ENCODE measurements at places on chromosomes 6 and 20. TPM values are rescaled to one million over a fixed set of nuclear protein-coding genes. Genes with fewer than 3 reads are reported as not detected.
A peak's percentile ranks its signal among the peaks of the same experiment; 100 is the strongest.

Gene CD109
- total RNA-seq = 7.6 TPM

DNA sequence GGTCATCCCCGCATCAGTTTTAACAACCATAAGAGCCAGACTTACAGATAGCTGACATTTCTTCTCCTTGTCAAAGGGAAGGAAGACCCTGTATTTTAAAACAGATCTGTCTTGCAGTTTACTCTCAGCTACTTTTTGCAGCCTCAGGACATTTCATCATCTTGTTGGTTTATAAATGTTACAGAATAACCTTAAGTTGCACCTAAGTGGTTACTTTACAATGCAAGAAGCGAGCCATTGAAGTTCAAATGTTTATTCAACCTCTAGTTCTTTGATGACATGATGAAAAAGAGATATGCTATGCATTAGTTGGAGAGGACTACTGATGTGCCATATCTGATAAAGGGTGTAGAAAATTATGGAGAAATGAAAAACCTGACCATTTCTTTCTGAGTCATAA lies 187.9 kb upstream of the COL21A1 start:
- no peaks in the 10 kb centered on the region for H3K4me1 ChIP-seq
- no peak for DNase-seq
- H3K4me3 ChIP-seq = no peak overlapping the region
- no peaks in the 10 kb centered on the region for H3K36me3 ChIP-seq

Gene GPX5
- total RNA-seq = not detected

DNA sequence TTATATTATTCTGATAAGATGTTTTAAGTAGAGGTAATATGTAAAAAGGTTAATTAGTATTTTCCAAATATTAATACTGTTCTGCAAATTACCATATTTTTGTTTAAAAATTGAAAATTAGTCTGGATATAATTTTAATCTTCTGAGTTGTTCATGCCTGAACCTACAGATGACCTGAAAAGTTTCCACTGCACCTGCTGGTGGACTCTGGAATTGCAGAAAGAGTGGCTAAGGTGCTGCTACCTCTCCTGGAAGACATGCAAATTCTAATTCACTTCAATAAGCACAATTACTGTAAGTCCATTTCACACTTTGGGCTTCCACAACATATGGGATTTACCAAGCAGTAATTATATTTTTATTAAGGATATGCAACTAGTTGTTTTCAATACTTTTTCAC lies 77.7 kb upstream of the OLIG3 start:
- no peak overlapping the region for H3K27ac ChIP-seq
- peaks cover 5% of the 10 kb centered on the region for H3K4me1 ChIP-seq
- DNase-seq = peak; percentile 85
- H3K27me3 ChIP-seq = no peaks in the 10 kb centered on the region
- H3K4me3 ChIP-seq = no peak overlapping the region

- no peak overlapping the region for H3K4me3 ChIP-seq
- H3K27me3 ChIP-seq = no peaks in the 10 kb centered on the region
- peaks cover 17% of the 10 kb centered on the region for H3K4me1 ChIP-seq
- DNase-seq = no peak
- no peaks in the 10 kb centered on the region for H3K36me3 ChIP-seq
Observed at GRCh38 chr20:4060856-4061695, 45.7 kb upstream of the RNF24 start.

GRCh38 chr6:152503546-152503945 lies 133.6 kb downstream of the SYNE1 start:
- DNase-seq = no peak
- no peaks in the 10 kb centered on the region for H3K36me3 ChIP-seq
- no peak overlapping the region for H3K4me3 ChIP-seq
- H3K27me3 ChIP-seq = peaks cover 1% of the 10 kb centered on the region

DNA sequence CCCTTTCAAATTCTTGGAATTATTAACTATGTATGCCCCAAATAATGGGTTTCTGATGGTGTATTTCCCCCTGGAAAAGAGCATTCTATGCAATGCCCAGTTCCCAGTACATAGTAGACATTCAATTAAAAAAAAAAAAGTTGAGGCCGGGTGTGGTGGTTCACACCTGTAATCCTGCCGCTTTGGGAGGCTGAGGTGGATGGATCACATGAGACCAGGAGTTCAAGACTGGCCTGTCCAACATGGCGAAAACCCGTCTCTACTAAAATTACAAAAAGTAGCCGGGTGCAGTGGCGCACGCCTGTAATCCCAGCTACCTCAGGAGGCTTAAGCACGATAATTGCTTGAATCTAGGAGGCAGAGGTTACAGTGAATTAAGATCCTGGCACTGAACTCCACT lies 83.3 kb upstream of the ZNF217 start:
- peaks cover 24% of the 10 kb centered on the region for H3K4me1 ChIP-seq
- H3K27me3 ChIP-seq = no peaks in the 10 kb centered on the region
- no peak overlapping the region for H3K4me3 ChIP-seq
- H3K27ac ChIP-seq = no peak overlapping the region
- DNase-seq = no peak
- no peaks in the 10 kb centered on the region for H3K36me3 ChIP-seq

DNA sequence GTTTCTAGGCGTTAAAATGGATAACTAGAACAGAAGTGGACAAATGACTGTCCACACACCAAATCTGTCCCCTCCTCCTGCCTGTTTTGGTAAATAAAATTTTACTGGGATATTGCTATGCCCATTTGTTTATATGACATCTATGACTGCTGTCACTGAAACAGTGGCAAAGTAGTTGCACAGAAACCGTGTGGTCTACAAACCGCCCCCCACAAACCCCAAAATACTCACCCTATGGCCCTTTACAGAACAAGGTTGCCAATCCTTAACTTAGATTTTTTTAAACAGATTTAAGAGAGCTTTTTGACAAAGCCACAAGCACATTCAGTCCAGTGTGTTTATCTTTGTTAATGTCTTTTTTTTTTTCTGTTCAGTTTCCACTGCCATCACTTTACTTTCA lies 137.8 kb downstream of the MTFR2 start:
- no peaks in the 10 kb centered on the region for H3K4me1 ChIP-seq
- H3K4me3 ChIP-seq = no peak overlapping the region
- DNase-seq = no peak
- H3K27me3 ChIP-seq = peaks cover 4% of the 10 kb centered on the region

Gene ERVFRD-1
- not detected for total RNA-seq

DNA sequence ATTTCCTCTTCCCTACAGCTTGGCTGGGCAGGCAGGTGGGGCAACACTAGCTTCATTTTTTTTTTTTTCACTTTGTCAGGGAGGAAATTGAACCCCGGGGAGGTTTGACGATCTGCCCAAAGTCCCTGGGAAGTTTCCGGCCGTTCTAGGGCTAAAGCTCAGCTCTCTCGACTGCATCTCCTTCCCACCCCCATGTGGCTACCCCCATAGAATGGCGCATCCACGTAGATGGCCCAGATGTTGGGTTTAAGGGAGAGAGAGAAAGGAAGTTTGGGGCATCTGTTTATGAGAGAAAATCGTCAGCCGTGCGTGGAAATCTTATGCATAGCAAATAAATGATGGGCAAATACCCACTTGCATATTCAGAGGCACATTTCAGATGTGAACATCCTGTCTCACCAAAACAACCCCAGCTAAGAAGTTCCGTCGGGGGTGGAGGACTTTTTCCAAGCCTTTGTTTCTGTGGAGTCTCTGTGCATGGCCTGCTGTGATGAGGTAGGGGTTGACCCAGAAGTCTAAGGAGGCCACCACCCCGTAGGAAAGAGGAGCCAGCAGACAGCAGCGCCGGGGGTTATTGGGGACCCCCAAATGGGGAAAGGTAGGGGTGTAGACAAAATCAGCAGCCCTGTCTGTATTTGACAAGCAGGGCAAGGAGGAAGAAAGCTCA lies 40.5 kb upstream of the ZNF831 start:
- peaks cover 3% of the 10 kb centered on the region for H3K36me3 ChIP-seq
- peaks cover 64% of the 10 kb centered on the region for H3K4me1 ChIP-seq
- H3K4me3 ChIP-seq = peak overlapping the region; percentile 75
- peak overlapping the region; percentile 94 for H3K27ac ChIP-seq
- peak; percentile 71 for DNase-seq

DNA sequence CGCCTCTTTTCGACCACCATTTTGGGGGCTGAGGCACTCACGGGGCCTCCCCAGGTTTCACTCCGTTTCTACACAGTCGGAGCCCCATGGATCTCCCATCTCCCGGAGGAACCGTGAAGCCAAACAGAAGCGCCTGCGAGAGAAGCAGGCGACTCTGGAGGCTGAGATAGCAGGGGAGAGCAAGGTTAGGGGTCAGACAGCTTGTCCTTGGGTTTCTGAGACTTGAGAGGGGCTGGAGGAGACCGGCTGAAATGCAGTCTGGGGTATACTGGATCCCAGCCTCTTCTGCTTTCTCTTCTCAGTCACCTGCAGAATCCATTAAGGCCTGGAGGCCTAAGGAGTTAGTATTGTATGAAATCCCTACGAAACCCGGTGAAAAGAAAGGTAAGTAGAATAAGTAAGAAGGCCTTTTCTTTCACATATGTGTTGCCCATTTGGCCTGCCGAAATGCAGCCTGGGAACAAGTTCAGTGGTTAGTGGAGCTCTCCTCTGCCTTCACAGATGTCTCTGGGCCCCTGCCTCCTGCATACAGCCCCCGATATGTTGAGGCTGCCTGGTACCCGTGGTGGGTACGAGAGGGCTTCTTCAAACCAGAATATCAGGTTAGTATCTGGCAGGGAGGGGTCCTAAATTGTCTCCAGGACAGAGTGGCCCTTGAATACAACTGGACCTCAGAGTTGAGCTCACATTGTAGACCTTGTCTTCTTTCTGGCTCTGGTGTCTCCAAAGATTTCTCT lies 984 bp downstream of the VARS2 start:
- peaks cover 26% of the 10 kb centered on the region for H3K4me1 ChIP-seq
- no peak for DNase-seq
- peak overlapping the region; percentile 86 for H3K27ac ChIP-seq
- no peaks in the 10 kb centered on the region for H3K27me3 ChIP-seq
- peak overlapping the region; percentile 87 for H3K4me3 ChIP-seq
- H3K36me3 ChIP-seq = peaks cover 39% of the 10 kb centered on the region

Gene ENPP1
- 0.19 TPM for total RNA-seq

DNA sequence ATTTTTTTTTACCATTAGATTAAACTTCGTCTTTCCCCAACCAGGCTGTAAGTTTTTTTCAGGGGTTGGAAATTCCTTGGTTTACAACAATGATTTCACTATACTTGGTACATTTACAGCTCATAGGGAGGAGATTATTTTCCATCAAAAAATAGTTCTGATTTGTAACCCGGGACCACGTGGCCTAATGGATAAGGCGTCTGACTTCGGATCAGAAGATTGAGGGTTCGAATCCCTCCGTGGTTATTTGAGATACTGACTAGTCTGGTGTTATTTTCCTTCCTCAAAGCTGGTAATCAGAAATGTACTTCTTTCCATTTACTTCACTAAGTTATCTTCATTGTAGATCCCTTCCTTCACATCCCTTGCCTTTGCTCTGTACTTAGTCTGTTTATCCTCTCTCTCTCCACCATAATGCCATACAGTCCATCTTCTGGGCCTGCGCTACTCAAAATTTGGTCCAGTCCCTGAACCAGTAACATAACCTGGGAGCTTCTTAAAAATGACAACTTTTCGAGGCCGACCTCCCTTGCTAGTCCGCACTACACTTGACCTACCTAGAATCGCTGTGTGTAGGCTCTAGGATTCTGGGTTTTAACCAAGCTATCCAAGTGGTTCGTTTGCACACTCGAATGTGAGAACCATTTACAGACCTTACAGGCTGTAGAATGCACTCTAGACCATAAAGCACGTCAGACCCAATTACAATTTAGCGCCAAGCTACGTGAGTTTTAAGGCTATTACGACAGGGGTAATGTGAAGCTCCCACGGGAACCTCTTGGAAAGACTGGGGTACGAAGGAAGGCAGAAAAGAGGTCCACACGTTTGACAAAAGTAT lies 42.1 kb upstream of the BTN3A2 start:
- peak overlapping the region; percentile 89 for H3K27ac ChIP-seq
- H3K4me1 ChIP-seq = peaks cover 30% of the 10 kb centered on the region
- peak overlapping the region; percentile 83 for H3K4me3 ChIP-seq
- peak; percentile 74 for DNase-seq
- peaks cover 7% of the 10 kb centered on the region for H3K36me3 ChIP-seq

GRCh38 chr20:4043796-4044195 lies 28.4 kb upstream of the RNF24 start:
- H3K4me3 ChIP-seq = no peak overlapping the region
- H3K27ac ChIP-seq = no peak overlapping the region
- DNase-seq = no peak
- peaks cover 3% of the 10 kb centered on the region for H3K4me1 ChIP-seq
- H3K36me3 ChIP-seq = no peaks in the 10 kb centered on the region
- H3K27me3 ChIP-seq = no peaks in the 10 kb centered on the region

GRCh38 chr6:119012521-119012920 lies 65.9 kb downstream of the FAM184A start:
- no peaks in the 10 kb centered on the region for H3K4me1 ChIP-seq
- H3K4me3 ChIP-seq = no peak overlapping the region
- no peak for DNase-seq

DNA sequence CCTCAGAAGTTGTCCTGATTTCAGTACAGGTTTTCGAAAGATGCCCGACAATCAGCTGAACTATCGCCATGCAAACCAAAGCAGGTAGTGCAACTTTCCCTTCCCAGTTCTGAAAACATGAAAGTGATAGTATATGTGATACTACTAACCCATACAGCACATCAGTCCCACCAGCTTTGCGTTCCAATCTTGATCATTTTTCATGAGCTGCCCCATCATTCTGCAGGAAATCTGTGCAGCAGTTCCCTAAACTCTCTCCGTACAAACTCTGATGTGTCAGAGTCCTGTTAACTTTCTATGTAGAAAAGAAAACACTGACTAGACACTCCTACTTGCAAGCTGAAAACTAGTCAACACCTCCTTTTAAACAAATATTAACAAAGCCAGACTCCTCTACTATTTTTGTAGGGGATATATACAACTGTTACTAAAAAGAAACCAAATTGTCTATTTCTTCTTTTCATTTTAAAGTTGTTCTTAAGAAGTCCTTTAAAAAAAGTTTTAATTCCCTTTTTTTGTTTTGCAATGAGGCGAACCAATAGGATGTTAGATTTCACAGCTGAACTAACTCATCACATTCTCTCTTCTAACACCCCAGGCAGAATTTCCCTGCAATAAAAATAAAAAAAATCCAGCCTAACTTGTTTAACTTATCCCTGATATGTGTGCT lies 99.6 kb upstream of the DST start:
- no peaks in the 10 kb centered on the region for H3K4me1 ChIP-seq
- no peak overlapping the region for H3K27ac ChIP-seq
- H3K27me3 ChIP-seq = peaks cover 11% of the 10 kb centered on the region

DNA sequence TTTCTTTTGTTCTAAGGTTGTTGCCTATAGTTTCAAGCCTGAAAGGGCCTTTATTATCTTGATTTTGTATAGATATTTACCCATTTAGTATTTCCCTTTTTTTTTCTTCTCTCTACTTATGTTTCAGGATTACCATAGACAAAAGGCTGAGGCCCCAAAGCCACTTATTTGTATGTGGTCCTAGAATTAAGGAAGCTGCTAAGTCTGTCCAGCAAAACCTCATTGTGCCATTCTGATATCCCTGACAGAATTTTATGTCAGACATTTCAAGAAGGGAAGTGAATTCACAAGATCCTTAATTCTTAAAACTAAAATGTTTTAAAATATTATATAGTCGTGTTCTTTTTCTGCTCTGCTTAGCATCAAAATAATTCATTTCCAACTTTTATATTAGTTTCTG lies 6.9 kb downstream of the HAO1 start:
- no peak overlapping the region for H3K4me3 ChIP-seq
- peaks cover 13% of the 10 kb centered on the region for H3K27me3 ChIP-seq
- no peaks in the 10 kb centered on the region for H3K36me3 ChIP-seq
- H3K27ac ChIP-seq = no peak overlapping the region
- H3K4me1 ChIP-seq = no peaks in the 10 kb centered on the region

Gene TGM3
- not detected for total RNA-seq

- no peak overlapping the region for H3K4me3 ChIP-seq
- DNase-seq = no peak
- no peak overlapping the region for H3K27ac ChIP-seq
- H3K36me3 ChIP-seq = no peaks in the 10 kb centered on the region
Observed at GRCh38 chr6:161671117-161671516, 397.3 kb upstream of the AGPAT4 start.

Gene REM1
- total RNA-seq = not detected
